ENCODE measurements at places on chromosomes 12 and 14.

GRCh38 chr12:86376052-86376451 is 119.9 kb upstream of the MGAT4C start:
- no peak for DNase-seq

DNA sequence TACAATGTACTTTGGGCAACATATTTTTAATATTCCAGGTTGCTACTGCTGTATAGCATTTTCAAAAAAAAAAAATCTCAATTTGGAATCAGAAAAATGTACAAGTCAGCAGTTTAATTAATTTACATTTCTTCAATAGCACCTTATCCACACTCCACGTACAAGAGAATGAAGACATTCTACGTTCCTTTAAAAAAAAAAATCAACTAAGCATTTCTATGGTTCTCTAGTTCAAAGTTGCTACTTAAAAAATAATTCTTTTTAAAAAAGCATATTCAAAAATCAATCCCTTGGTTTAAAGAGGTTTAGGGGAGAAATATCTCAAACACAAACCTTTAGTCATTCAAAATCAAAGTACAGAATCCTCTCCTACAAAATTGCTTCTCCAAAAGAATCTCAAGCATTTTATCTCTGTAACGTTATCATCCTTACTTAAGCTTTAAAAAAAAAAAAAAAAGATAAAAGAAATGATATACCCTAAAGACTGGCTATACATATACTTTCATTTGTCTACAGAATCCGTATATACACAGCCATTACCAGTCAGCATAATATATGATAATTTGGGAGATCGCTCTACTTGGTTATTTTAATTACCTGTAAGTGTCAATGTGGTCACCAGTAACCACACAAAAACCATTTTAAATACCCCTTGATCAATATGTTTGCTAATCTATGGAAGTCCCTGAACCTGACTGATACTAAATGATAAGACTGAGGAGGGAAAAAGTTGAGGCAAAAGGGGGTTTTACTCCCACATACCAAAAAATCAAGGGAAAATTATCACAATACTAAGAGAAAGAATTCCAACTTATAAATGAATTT is 2.7 kb downstream of the MED13L start:
- DNase-seq: no peak

DNA sequence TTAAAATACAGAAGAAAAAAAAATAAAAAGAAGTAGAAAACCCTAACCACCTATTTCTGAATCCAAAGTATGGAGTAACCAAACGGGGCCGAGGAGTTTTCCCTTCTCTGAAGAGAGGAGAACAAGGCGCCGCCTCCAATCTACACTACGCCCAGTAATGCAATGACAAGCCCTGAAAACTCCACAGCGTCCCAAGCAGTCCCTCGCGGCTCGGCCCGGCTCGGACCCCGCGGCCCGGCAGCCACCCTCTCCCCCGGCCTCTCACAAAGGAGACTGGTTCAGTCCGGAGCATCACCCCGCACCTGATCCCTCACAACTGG is 371 bp downstream of the CHD8 start:
- DNase-seq: no peak

DNA sequence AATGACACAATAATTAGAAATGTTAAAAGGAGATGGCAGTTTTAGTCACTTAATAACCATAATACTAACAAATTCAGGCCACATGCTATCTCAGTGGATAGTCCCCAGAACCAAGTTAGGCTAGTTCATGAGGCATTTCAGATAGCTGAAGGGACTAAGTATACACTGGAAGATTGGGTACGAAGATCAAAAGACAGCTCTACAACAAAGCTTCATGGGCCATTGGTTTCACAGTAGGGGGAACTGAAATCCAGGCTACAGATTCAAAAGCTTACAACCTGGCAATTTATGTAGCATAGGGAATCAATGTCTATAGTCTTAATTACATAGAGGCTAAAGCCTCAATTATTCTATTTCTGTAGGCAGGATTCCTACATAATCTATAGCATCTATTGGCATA is 343.0 kb downstream of the RGS6 start:
- DNase-seq: no peak

- no peak for DNase-seq
Measured at GRCh38 chr12:100753837-100754236, 40.7 kb upstream of the ANO4 start.

DNA sequence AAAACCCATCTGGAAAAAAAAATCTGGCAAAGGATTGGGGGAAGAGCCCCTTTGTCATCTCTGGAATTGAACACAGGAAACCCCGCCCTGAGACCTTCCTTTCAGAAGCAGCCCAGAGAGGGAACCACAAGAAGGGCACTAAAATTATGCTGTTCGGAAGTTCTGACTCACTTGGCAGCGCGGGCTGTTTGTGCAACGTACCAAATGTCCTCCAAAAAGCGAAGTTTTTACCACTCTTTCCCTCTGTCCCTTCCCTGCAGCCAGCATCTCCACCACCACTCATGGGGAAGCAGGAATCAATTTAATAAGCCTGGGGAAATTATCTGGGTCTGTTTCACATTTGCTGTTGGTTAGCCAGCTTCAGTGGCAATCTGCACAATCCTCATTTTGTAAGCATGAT is 3.2 kb upstream of the SYNE3 start:
- DNase-seq: no peak

GRCh38 chr12:54572881-54573280 is 15.6 kb downstream of the PPP1R1A start:
- DNase-seq: no peak

GRCh38 chr12:118763234-118763633 is 218.1 kb upstream of the SRRM4 start:
- DNase-seq: no peak

- DNase-seq: no peak
Measured at GRCh38 chr12:43835264-43835655, 621 bp upstream of the TMEM117 start.

- DNase-seq: peak; percentile 76
Measured at GRCh38 chr14:22561661-22562579, 27.1 kb downstream of the DAD1 start.

DNA sequence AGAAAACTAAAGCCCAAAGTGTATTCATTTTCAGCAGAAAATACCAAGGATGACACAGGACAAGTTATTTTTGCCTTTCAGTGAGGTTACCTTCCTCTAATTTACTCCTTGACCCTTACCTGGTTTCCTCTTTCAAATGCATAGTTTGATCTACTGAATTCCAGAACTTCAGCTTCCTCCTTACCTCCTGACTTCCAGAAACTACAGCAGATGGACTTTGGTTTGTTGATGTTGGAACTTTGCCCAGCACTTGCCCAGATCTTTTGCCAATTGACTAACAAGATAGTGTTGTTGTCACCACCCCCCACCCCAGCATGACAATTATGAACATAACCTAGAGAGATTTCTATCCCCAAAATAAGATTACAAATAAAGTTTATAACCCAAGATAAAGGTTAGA is 63.2 kb downstream of the NAV3 start:
- DNase-seq: no peak

DNA sequence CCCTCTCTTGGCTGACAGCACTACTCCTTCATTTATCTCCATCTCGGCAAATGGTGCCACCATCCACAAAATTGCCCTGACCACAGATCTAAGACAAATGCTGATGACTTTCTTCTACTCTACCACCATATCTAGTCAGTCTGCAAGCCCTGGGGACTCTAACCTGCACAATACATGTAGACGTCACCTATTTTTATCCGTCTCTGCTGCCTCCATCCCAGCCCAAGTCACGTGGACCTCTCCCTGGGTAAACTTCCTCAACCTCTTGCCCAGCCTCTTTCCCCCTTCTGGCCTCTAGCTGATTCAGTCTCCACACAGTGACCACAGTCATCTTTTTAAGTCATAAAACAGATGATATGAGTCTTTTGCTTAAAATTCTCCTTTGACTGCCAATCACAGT is 1203.0 kb downstream of the AACS start:
- DNase-seq: no peak

Data from effector memory CD8-positive, alpha-beta T cell (primary cell).